ENCODE measurements at places on chromosomes 11 and 22. TPM values are rescaled to one million over a fixed set of nuclear protein-coding genes. Genes with fewer than 3 reads are reported as not detected.

The CLCF1 gene
- total RNA-seq: 3.1 TPM

The KDM4F gene
- not detected for total RNA-seq

The GAB4 gene
- total RNA-seq: not detected

The FAM111B gene
- total RNA-seq: 8.7 TPM

Measured in smooth muscle cell of trachea (primary cell).